ENCODE measurements at places on chromosomes 13 and 19.

GRCh38 chr13:43303033-43303729 is 279.8 kb downstream of the DNAJC15 start:
- DNase-seq: peak; percentile 18

- no peak for DNase-seq
Observed at GRCh38 chr13:74669149-74669548, 534.9 kb upstream of the KLF12 start.

DNA sequence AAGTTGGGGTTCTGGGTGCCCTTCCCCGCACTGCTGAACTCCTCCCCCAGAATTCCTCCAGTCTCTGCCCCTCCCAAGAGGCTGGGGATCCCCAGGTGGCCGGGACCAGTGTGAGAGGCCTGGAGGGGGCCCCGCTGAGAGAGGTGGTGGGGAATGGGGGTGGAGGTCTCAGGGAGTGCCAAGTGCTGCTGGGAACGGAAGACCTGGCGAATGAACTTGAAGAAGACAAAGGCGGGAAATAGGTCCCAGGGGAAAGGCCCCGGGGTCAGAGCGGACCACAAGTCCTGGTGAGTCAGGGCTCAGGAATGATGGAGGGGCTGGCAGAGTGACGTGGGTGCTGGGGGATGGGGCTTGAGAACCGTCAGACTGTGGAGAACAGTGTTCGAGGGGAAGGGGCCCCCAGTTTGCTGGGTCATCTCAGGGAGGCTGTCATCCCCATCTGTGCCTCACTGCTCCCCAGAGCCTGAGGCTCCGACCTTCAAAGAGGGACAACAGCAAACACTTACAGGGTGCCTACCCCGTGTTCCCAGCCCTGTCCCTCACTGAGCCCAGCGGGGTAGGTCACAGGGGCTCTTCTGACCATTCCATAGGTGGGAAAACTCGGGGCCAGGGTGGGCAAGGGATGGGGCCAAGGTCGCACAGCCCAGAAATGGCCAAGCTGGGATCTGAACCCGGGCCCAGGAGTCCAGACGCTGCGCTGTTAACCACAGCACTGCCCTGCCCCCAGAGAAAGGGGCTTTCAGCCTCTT is 16.0 kb upstream of the SEMA6B start:
- peak; percentile 92 for DNase-seq

DNA sequence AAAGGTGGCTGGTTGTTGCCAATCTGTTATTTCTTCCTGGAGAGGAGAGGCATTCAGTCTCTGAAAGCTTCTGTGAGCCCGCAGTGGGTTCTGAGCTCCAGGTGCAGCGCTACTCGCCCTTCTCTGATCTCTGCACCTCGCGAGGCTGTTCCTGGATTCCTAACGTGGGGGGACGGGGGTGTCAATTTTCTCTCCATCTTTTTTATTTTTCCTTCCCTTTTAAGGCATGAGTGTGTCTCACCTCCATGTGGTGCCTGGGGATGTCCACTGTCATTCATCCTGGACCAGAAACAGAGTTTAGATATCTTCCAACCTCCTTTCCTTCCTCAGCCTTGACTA is 626 bp downstream of the ZNF233 start:
- DNase-seq: no peak

DNA sequence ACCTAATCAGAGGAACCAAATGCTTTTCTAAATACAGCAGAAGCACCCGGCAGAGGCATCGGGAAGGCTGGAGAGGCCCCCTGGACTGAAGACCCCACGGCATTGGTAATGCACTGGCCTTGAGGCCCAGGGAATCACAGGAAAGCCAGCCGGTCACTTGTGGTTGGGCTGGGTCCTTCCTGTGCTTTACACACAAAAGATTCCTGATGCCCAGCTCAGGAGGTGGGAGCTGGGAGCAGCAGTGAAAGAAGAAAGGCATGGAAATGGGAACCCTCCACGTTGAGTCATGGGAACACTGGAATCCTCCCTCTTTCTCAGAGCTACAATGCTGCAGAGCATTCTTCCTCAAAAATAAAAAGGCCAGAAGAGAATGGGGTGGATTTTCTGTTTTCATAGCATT is 126.4 kb downstream of the TNFRSF19 start:
- no peak for DNase-seq

GRCh38 chr13:37168151-37168550 is 62.7 kb upstream of the CSNK1A1L start:
- no peak for DNase-seq

DNA sequence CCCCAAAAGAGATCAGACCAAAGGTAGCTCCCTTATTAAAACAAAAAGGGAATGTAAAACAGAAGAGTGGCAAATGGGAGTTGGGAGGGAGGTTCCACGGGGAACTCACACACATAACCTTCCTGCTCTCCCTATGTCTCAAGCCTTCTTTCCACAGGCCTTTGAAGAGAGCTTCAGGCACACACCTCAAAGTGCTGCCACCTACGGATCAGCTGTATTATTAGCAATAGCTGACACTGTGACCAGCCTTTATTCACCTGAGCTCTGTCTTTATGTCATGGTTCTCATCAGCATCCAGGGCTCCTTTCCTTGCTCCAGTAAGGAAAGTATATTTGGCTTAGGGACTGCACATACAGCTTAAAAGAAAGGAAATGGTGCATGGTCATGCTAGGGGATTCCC is 11.3 kb downstream of the ZNF571 start:
- no peak for DNase-seq

DNA sequence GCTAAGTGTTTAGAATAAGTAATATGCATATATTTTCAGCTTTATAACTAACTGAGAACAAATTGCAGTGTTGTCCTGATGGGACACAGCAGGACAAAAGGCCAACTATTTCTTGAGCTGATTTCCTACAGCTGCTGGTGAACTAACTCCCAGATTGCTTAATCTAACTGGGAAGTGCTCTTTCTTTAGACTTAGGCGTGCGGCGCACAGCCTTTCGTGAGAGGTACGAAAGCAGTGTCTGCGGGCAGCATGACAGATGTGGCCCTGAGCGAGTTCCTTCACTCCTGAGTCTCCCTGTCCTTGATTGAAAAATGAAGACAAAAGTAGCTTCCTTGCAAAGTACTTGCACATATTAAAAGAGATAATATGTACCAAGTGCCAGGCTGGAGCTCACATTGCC is 47.3 kb upstream of the NPAS1 start:
- DNase-seq: no peak

DNA sequence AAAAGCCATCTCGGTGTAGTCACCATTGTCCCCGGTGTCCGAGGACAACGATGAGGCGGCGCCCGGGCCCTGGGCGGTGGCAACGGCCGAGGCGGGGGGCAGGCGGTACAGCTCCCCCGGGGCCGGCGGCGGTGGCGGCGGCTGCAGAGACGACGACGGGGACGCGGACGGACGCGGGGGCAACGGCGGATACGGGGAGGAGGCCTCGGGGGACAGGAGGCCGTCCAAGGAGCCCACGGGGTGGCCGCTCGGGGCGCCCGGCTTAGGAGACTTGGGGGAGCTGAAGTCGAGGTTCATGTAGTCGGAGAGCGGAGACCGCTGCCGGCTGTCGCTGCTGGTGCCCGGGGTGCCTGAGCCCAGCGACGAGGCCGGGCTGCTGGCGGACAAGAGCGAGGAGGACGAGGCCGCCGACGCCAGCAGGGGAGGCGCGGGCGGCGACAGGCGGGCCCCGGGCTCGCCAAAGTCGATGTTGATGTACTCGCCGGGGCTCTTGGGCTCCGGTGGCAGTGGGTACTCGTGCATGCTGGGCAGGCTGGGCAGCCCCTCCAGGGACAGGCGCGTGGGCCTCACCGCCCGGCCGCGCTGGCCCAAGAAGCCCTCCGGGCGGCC is 3.5 kb downstream of the IRS2 start:
- DNase-seq: no peak

DNA sequence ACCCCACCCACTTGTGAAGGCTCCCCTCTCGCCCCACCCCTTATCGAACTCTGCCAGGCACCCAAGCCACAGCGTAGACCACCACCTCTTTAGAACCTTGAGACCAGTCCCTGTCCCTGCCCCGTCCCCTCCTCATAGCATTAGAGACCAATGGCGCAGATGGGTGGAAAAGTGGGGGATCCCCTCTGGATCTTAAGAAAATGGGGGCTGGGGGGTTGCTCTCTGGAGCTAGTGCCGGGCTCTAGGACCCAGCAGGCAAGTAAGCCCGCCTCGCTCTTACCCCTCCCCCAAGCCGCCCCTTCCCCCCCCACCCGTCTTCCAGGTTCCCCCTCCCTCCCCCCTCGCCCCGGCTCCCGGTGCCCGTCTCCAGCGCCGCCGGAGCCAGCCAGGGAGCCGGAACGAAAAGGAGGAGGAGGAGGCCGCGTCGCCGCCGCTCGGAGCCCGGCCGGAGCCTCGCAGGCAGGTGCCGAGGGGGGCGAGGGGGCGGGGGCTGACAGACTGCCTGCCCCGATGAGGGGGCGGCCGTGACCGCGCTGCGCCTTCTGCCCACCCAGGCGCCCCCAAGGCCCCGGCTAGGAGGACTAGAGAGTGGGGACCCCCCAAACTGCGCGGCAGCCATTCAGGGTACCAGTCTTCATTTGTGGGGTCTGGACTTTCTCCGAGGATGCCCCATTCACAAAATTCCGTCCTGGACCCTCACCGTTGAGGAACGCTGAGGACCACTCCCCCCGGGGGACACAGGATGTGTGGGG is at the start of gene SPRED3:
SPRED3 (plus strand) TSS at position 349 of the 752 bp plus-strand sequence. CDS start 1,606 bp downstream, outside the sequence.
- peak; percentile 76 for DNase-seq

GRCh38 chr13:113654591-113655345 is 3.2 kb downstream of the ATP4B start:
- DNase-seq: no peak

DNA sequence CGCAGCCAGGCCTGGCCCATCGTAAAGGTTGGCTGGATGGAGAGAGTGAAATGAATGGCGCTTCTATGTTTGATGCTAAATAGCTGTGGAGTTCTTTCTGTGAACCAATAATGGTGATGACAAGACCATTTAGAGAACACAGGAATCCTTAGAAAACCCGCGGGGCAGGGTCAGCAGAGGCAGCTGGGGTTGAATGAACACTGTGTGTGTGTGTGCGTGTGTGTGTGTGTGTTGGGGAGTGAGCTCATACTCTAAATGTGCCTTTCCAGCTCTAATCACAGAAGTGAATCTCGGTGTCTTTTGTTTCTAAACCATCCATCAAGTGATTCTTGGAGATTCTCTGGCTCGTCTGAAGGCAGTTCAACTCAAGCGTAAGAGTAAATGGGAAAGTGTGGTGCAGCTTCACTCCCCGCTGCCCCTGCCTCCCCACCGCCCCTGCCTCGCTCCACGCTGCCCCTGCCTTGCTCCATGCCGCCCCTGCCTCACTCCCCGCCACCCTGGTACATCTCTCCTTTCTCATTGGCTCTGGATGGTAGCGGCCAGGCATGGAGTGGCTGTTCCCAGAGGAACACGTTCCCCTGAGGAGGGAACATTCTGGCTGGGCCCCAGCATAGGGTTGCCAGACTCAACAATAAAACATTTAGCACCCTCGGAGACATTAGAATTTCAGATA is 21.2 kb downstream of the TMPRSS9 start:
- no peak for DNase-seq

- DNase-seq: no peak
Observed at GRCh38 chr13:44605721-44606120, 29.6 kb upstream of the TSC22D1 start.

- DNase-seq: no peak
Observed at GRCh38 chr13:91988331-91988730, 589.9 kb downstream of the GPC5 start.

DNA sequence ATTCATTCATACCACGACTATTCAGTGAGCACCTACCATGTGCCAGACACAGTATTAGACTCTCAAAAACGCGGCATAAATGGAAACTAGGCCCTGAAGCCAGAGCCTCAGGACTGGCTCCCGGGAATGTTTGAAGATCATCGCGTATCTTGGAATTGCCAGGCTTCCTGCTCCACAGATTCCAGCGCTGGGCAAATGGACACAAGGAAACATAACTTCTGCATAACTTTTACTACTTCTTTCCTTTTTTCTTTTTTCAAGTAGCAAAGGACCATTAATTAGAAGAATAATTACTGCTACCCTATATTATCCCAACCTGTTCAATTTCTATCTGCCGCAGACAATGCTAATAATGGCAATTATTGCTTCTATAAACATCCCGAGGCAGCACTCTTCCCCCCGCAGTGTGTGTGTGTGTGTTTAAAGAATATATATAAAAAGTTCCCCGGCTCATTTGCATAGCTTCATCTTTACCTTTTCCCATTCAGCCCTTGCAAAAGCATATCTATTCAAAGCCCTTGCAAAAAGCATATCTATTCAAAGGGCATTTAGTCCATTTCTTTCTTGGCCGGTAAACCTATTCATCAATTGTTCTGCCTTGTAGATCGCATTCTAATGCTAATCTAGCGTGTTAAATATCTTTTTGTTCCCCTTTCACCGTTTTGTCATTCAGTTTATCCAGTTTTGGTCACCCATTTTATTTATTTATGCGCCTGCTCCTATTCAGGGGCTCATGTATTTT is 6.1 kb downstream of the SOX21 start:
- no peak for DNase-seq

DNA sequence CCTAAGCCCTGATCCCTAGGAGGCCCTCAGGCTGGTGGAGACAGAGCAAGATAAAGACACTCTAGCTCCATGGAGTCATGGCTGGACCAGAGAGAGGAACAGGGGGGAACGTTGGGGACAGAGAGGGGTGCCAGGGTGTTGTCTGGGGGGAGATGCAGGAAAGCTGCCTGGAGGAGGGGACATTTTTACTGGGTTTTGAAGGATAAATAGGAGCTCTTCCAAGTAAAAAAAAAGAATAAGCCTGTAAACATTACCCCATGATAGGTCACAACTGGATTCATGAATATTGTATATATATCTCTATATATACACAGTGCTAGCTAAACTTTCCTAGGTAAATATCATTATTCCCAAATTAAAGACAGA is 714 bp downstream of the HSH2D start:
- DNase-seq: no peak

- DNase-seq: no peak
Observed at GRCh38 chr19:457636-458035, 3.2 kb downstream of the SHC2 start.

- no peak for DNase-seq
Observed at GRCh38 chr13:52345048-52345447, 60.9 kb downstream of the THSD1 start.

DNA sequence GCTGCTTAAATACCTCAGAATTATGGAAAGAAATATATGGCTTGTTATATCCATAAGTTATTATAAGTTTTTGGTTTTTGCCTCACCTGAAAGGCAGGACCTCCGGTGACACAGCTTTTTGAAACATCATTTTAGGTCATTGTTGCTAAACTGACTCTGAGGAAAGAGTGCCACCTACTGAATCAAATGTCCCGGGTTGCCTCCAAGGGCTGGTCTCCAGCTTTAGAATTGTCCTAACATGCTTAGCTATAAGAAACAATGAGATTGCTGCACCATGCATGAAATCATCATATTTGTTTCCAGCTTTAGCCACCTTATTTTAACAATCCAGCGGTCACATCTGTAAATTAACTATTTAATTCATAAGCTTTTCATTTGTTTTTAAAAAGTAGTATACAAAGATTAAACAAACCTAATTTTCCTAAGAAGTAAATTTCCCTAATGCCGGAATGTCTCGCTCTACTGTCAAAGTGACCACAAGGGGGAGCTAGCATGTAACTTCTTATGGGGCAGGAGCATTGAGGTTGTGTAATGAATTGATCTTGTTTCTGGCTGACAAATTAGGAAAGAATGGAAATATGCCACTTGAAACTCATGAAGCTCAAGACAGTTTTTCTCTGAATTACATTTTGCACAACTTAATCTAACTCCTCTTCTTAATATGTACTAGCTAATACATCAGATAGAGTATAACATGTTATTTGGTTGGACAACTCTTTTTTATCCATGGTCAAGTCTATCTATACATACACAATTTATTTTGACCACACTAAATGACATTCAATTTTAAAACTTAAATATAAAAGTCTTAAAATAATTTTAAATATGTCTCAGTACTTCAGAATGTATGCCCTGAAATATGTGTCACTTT is 6.7 kb upstream of the PCDH17 start:
- DNase-seq: peak; percentile 16

- DNase-seq: no peak
Observed at GRCh38 chr19:56547535-56547934, 8.8 kb downstream of the ZFP28 start.
